Substantia nigra (tissue), 51 donors: ENCODE measurements at places on chromosomes 5 and 9.

DNA sequence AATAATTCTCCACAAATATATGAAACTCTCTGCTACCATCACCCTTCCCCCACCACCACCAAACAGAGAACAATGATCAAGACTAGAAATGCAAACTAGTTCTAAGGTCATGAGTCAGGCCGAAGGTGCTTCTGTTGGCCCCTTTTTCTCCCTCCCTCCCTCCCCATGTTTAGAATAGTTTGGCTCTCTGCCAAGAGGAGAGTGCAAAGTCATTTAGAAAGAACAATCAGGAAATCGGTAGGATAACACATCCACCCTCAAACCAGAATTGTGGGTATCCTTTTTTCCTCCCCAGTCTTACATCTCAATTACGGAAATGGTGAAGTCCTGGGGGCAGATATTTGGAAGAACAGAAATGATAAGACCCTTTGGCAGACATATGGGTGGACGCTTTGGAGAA, 170.1 kb downstream of the SLF1 start:
- no peak for DNase-seq

DNA sequence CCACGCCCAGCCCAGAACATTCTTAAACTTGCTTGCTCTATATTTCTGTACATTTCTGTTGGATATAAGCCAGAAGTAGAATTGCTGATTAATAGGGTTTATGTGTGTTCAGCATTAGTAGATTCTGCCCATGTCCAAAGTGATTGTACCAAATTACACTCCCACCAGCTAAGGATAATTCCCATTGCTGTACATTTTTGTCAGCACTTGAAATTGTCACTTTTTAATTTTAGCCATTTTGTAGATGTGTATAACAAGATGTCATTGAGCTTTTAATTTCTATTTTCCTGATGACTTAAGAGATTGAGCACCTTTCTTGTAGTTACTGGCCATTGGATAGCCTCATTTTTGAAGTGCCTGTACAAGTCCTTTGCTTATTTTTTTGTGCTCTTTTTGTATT, 46.4 kb downstream of the AQP7 start:
- DNase-seq: no peak

- DNase-seq: no peak
Measured at GRCh38 chr9:127714020-127714750, 1.3 kb downstream of the PTRH1 start.

DNA sequence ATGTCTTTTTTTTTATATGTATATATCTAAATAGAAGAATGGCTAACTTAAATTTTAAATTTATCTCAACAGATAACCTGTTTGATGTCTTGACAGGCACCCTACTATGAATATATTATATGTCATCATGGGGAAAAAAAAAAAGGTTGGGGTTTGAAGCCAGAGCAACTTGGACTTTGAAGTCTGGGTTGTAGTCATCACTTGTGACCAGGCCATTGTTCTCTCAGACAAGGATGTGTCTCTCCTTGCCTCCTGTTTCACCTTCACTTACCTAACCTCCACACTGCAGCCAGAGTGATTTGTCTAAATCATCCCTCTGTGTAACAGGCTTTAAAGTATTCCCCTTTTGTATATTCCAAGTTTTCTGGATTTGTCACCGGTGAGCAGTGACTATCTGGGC, 56.7 kb upstream of the TNFSF8 start:
- no peak for DNase-seq

DNA sequence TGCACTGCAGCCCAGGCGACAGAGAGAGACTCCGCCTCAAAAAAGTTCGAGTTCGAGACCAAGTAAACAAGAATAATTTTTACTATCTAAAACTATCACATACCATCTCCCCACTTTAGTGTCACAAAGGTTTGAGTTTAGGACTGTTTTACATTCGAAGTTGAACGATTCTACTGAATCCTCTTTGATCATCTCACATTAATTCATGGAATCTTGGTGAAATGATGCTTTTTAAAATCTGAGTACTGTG, 715 bp upstream of the RPS6 start:
- DNase-seq: no peak

DNA sequence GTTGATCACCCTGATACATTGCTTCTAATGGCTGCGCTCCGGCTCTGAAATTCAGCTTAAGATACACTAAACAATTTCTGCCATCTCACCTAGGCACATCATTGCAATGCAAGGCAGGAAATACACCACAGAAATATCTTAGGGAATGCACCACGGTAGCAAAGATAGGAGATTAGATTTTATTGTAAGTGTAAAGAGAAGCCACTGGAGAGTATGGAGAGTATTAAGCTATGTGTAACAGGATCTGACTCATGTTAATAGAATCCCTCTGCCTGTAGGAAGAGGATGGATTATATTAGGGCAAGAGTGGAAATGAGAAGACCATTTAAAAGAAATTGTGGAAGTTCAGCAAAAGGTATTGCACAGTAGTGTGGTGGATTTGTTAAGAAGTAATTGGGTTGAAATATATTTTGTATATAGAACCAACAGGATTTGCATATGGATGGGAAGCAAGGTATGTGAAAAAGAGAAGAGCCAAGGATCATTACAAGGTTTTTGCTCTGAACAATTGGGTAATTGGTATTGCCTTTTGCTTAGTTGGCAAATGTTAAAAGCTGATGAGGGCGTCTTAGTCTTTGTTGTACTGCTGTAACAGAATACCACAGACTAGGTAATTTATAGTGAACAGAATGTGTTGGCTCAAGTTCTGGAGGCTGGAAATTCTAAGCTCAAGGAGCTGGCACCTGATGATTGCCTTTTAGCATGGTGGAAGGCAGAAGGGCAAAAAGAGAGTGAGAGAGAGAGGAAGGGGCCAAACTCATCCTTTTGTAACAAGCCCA, 636.1 kb downstream of the PSAT1 start:
- no peak for DNase-seq

DNA sequence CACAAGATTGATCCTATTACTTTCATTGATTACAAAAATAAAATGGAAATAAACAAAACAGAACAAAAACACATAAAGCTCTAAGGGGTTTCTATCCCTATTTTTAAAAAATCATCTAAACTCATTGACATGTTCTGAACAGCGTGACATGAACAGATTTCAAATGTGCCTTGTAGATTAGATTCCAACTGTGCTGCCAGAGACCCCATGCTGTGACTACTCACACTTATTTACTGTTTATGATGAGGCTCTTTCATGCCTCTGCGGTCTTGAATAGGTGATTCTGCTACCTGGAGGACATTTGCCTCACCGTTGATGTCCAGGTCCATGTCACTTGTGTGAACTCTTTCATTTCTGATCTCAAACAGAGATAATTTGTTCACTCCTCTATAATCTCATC, 990.2 kb downstream of the CDH12 start:
- no peak for DNase-seq

DNA sequence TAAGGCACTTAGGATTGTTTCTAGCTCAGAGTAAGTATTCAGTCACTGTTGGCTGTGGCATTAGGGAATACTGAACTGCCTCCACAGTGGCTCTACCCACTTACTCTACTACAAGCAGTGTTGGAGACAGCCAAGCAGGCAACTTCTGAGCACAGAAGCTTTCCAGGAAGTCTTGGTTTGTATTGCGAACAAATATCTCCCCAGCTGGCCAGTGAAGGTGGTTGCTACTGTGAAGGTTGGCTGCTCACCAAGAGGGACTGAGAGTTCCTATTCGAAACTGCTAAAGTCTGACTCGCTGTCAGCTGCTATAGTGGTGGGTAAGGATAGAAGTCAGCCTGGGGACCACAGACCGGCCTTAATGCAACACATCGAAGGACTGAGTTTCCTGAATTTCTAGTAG, 319.1 kb downstream of the KIF4B start:
- DNase-seq: no peak

GRCh38 chr5:123708074-123708806, 196.3 kb downstream of the CSNK1G3 start:
- no peak for DNase-seq

DNA sequence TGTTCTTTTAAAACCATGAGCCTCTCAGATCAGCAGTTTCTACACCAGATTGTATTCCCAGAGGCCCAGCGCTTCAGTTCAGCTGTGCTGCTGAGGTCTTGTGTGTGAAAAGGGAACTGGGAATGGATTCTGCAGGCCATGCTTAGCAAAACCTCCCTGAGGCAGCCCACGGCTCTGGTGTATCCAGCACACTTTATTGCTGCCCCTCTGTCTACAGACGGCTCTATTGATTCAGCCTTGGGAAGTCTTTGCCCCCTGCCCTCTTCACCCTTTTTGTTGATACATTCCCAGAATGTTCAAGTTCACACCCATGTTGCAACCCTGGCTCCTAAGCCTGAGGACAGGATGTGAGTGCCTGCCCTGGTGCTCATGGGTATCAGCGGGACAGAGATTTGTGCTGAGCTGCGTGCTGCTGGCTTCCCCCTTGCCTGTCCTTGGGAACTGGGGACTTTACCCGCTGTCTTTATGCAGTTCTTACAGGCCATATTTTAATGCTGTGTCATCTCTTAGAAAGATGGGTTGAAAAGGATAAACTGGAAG, 37.3 kb downstream of the ARHGAP26 start:
- no peak for DNase-seq

GRCh38 chr5:117425163-117425562, 850.5 kb upstream of the SEMA6A start:
- DNase-seq: no peak

- no peak for DNase-seq
Measured at GRCh38 chr9:93964685-93965084, 9.5 kb upstream of the BARX1 start.

DNA sequence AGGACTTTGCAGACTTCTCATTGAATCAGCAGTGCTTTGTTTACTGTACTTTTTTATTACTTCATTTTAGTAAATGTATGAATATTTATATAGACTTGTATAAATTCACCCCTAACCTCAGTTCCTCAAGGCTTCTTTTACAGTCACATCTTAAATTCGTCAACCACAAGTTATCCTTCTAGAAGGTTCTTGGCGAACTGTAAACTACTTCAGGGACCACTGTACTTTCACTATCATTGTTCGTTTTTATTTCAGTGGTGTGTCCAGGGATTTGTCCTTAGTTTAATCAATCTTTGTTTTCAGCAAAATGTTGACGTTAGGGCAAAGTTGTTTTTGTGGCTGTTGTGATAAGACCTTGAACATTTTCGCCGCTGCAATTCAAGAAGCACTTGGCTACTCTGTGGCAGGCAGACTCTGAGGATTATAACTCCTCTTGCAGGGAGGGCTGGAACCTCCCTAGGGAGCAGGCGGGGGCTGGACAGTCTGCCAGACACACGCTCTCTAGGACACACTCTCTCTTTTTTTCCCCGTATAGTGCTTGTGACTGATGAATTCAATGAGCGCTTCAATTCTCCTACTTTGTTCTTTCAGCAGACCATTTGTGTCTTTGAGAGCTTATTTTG, 252.8 kb downstream of the FBXL7 start:
- no peak for DNase-seq

GRCh38 chr9:121676926-121677325, 25.5 kb downstream of the DAB2IP start:
- DNase-seq: no peak

DNA sequence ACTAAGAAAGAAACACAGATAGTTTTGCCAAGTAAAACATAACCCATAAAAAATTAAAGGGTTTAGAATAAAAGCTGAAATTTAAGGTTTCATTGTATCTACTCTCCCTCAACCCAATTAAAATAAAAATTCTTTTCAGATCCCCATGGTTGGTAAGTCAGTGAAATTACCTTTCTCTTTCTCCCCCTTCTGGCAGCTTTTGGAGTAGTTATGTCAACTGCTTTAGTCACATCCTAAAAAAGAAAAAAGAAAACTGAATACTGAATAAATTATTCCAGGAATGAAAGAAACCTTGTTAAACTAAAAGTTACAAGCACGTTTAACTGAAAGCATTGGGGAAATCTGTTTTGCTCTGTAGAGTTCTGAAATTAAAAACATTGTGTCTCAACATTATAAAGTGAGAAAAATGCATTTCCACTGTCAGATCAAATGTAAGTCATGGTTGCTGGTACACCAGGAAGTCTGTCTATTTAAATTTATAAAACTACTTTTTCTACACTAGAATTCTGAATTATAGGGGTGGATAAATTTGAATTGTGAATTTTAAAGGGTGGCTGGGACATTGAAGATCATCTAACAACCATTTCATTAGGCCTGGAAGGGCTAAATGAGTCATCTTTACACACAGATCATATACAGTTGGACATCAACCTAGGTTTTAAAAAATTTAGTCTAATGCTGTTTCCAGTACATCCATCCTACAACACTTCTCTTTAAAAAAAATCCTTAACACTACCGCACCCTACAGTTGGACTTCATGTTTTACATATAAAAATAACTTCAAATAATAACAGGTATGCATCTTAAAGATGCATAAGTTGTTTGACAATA, 24.7 kb downstream of the PSIP1 start:
- no peak for DNase-seq
